ENCODE measurements at places on chromosomes 11 and 22.

DNA sequence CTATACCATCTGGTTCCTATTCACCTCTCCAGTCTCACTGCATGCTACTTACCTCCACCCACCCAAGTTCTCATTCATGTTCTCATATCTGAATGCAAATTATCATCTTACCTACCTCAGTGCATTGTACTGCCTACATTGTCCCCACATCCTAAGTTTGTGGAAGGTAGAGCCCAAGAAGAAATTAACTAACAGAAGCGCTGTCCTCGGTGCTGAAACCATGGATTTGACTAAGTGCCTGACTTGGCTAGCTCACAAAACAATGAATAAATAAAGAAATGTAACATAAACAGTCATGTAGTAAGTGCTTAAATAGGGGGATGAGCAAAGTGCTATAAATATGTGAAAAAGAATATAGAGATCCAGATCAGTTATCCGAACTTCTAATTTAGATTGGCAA lies 63.2 kb downstream of the GRIA4 start:
- peak; percentile 64 for DNase-seq

GRCh38 chr22:29569011-29569678 lies 11.8 kb downstream of the NIPSNAP1 start:
- no peak for DNase-seq

GRCh38 chr11:71566081-71566620 lies 788 bp downstream of the KRTAP5-10 start:
- DNase-seq = no peak

GRCh38 chr11:63785823-63786222 lies 17.2 kb upstream of the ZFTA start:
- DNase-seq = no peak

GRCh38 chr22:48757985-48758561 lies 1069.6 kb downstream of the BRD1 start:
- DNase-seq = no peak

DNA sequence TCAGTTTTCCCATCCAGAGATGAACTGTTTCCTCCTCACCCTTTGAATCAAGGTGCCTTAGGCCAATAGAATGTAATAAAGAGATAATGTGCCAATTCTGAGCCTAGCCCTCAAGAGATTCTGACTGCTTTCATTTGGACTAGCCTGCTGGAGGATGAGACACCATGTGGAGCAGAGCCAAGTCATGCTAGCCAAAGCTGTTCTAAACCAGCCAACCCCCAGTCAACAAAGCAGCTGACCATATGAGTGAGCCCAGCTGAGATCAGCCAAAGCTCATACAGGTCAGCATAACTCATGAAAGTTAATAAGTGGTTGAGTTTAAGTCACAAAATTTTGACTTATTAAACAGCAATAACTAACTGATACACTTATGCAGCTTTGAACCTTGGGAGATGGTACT lies 66.7 kb upstream of the DBX1 start:
- peak; percentile 4 for DNase-seq

GRCh38 chr11:92658733-92659132 lies 310.7 kb upstream of the MTNR1B start:
- no peak for DNase-seq

- DNase-seq = no peak
Observed at GRCh38 chr11:11389238-11389637, 36.2 kb upstream of the CSNK2A3 start.

DNA sequence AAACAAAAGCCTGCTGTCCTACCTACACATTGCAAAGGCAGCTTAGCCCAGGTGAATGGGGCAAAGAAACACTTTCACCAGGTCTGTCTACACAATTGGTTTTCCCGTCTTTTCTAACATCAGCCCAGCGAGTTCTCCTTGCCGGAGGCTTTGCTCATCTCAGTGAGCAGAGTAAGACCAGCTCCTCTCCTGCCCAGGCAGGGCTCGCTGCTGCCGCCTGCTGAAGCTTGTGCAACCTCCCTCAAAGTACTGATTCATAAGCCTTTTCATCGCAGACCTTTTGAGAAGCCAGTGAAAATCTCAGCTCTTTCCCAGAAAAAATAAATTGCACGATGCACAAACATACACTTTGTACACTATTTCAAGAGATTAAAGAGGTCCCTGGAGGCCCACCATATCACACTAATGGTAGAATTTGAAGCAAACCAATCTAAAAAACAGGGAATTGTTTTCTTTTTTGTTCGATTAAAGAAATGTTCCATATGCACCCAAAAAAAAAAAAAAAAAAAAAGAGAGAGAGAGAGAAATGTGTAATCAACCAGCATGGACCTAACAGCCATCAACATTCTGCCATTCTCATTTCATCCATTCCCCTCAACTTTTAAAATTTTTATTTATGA lies 328.1 kb upstream of the MPPED2 start:
- peak; percentile 31 for DNase-seq

DNA sequence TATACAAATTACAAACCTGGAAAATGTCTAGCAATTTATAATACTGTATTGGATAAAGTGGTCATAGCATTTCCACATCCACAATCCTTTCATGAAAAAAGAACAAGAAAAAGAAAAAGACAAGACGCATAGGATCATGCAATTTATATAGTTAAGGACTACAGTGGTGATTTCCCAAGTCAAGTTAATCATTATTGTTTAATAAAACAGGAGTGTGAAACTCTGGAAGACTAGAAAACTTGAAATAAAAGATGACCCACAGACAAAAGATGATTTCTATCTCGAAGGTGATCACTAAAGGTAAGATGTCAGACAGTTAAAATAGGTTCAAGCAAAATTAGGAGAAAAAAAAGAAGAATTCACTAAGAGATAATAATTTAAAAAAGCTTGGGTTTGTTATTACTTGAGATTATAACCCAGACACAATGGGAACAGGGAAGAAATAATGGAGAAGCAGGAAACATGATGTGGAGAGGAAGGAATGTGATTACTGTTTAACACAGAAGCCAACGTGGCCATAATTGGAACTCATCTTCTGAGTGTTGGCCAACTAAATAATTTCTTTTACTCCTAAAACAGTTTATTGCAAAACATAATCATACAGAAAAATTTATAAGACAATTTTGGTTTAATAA lies 441.2 kb upstream of the ANO3 start:
- DNase-seq = no peak

GRCh38 chr11:124669193-124669592 lies 4.3 kb downstream of the SIAE start:
- DNase-seq = peak; percentile 57

- no peak for DNase-seq
Observed at GRCh38 chr22:34877506-34877905, 188.5 kb upstream of the ISX start.

GRCh38 chr11:107590460-107591377 lies at the start of gene ELMOD1:
TSS of gene ELMOD1 (plus strand) at chr11:107591147. CDS start at chr11:107618190, 27,043 bp downstream.
- DNase-seq = peak; percentile 74
